ENCODE measurements at places on chromosomes 2 and 18. TPM values are rescaled to one million over a fixed set of nuclear protein-coding genes. Genes with fewer than 3 reads are reported as not detected.

DNA sequence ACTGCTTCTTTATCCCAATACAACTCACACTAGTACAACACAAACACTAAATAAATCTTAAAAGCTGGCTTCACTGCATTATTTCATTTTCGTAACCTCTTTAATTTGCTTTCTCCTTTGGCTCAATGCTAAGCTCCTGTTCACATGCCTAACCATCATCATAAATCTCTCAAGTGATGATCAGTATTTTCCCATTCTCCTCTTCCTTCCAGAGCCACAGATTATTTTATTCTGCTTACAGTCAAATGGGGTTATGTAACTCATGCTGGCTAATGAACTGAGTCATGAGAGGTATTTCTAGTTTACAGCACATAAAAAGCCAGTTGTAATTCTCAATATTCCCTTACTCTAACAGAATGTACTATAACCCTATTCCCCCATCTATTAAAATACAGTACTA lies 350.4 kb upstream of the ZC3H15 start:
- DNase-seq = no peak

SRD5A2 gene
- total RNA-seq = not detected

TUBB8B gene
- total RNA-seq = 0.57 TPM

DNA sequence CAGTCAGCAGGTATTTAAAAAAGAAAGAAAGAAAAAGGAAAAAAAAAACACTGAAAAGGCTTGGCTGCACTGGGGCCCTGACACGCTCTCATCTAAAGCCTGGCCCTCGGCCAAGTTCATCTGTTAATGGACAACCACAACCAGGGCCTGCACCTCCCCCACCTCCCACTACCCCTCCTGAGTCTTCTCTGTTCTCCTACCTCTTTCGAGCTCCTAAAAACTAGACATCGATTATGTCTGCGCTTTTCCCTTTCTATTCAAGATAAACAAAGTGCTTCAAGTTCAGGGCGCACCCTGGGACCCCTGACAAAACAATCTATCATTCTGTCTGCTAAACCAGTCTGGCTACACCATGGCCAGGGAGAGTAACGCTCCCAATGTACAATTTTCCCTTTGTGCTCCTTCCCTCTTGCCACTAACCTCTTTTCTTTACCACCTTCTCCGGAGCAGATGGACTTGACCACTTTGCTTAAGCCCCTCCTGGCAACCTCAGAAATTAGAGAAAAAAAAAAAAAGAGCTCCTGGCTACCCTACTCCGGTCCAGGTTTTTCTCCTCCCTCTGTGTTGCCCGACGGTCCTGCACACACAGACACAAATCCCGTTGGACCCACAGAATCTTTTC lies 22.7 kb downstream of the BCL11A start:
- no peak for DNase-seq

GRCh38 chr18:57947117-57947516 lies 96.9 kb upstream of the NEDD4L start:
- no peak for DNase-seq

DNA sequence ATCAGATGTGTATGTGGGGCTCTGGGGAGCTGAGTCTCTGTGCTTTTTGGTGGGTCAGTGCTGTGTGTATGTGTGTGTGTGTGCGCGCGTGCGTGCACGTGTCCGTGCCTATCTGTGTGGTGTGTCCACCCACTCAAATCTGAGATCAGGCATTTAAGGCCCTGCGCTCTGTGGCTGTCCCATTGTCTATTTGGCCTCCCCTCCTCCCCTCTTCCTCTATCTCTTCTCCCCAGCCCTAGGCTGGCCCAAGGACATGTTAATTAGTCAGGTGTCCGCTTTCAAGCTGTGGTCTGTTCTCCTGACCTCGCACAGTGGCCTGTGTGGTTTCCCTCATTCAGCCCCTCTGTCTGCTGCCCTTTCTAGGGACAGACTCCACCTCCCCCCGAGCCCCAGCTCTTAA lies 136.4 kb downstream of the DYSF start:
- DNase-seq = no peak

DCDC2C gene
- total RNA-seq = not detected

IL36RN gene
- not detected for total RNA-seq

DNA sequence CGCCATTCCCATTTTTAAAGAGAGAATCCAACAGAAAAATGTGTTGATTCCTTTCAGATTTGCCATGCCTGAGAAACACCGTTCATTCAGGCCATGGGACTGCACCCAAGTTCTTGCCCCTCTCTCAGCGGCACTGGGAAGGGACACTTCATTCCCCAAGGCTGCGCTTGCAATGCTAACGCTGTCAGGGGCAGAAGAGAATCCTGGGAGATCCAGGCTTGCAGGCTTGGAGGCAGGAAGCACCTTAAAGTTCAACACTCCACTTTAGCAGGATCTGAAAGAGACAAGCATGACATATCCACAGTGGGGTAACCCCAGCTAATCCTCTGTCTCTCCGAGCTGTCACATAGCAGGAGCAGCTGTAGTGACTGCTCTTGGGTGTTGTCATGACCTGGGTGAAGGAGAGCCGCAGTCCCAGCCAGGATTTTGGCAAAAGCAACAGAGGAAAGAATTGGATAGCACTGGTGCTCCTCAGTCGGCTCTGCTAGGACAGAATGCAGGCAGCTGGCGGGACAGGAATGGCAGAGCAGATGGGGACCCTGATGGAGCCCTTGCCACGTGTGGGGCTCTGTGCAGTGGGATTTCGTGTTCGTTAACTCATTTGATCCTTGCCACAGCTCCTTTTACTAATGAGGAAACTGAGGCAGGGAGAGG lies 22.0 kb upstream of the ODC1 start:
- DNase-seq = no peak

SLC35F6 gene
- total RNA-seq = 34.5 TPM

DNA sequence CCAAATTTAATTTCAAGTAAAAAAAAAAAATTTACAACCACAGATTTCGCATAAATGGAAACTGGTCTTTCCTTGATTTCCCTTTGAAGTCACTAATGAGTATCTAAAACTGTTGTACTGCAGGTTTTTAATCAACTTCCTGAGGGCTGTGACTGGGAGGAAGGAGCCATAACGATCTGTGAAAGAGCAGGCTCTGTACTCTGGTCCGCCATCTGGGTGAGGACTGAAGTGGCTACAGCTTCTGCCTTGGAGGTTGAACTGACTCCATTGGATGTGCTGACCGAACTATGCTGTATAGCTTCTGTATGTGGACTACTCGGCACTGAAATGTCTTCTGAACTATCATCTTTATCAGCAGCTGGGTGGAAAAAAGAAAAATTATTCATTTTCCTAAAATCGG lies 69.3 kb upstream of the CHN1 start:
- no peak for DNase-seq

- no peak for DNase-seq
These were observed 433.3 kb upstream of the TCF4 start for GRCh38 chr18:56021136-56021808.

LCT gene
- total RNA-seq = 0.12 TPM

DNA sequence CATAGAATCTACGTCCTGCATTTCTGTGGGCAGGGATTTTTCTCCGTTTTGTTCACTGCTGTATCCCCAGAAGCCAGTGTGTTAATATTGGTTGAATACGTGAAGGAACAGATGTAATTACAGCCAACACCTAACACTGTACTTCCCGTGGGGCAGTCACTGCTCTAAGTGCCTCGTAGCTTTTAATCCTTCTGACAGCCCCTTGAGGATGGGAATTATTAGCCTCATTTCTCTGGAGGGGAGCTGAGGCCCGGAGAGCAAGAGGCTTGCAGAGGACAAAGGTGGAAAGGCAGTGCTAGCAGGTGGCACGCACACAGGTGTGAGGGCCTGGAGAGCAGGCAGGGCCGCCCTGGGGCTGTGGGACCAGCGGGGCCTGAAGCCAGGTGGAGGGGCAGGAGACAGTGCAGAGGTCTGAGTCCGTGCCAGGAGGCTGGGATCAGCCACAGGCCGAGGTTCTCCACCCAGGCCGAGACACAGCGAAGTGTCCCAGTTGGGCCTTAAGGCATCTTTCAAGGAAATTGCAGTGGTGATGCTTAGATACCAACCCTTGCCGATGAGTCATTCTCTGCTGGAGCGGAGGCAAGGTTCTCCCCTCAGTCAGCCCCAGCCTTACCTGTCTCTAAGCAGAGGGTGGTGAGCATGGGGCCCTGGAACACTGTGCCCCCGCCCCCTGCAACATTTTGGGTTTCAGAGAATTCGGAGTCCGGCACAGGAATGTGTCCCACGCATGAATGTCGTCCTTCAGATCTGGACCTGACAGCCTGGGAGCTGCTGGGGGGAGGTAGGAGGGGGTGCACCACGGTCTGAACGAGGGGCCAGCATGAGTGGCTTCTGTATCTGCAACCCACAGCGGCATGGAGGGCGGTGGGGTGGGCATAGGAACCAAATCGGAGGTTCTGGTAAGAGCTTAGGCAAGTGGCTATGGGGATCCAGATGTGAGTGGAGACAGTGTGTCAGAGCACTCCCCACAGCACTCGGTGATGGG lies 122.6 kb downstream of the GBX2 start:
- DNase-seq = no peak

- DNase-seq = no peak
These were observed 86.2 kb downstream of the COX7A2L start for GRCh38 chr2:42274863-42275262.

DNA sequence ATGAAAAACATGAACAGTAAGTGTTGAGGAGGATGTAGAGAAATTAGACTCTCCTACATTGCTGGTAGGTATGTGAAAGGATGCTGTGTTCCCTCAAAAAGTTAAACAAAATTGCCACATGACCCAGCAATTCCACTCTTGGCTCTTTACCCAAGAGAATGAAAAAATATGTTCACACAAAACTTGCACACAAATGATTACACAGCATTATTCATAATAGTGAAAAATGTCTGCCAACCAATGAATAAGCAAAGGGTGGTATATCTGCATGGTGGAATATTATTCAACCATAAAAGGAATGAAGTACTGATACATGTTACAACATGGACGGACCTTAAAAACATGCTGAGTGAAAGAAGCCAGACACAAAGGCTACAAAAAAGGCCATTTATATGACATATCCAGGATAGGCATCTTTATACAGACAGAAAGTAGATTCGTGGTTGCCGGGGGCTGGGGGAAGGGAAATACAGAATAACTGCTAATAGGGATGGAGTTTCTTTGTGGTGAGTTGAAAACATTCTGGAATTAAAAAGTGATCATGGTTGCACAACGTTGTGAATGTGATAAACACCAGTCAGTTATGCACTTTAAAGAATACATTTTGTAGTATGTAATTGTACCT lies 85.4 kb upstream of the MYO3B start:
- DNase-seq = no peak

GRCh38 chr18:36490897-36491296 lies 193.4 kb downstream of the FHOD3 start:
- no peak for DNase-seq

LRRFIP1 gene
- total RNA-seq = 76.9 TPM

- DNase-seq = no peak
These were observed 41.9 kb upstream of the ZFP36L2 start for GRCh38 chr2:43268066-43268953.

TMEM127 gene
- 25.3 TPM for total RNA-seq

ICOS gene
- not detected for total RNA-seq

- DNase-seq = no peak
These were observed 61.0 kb upstream of the EPAS1 start for GRCh38 chr2:46236006-46236875.

- DNase-seq = no peak
These were observed 255.7 kb downstream of the DSEL start for GRCh38 chr18:67260841-67261240.

RAMP1 gene
- 23.4 TPM for total RNA-seq

DNA sequence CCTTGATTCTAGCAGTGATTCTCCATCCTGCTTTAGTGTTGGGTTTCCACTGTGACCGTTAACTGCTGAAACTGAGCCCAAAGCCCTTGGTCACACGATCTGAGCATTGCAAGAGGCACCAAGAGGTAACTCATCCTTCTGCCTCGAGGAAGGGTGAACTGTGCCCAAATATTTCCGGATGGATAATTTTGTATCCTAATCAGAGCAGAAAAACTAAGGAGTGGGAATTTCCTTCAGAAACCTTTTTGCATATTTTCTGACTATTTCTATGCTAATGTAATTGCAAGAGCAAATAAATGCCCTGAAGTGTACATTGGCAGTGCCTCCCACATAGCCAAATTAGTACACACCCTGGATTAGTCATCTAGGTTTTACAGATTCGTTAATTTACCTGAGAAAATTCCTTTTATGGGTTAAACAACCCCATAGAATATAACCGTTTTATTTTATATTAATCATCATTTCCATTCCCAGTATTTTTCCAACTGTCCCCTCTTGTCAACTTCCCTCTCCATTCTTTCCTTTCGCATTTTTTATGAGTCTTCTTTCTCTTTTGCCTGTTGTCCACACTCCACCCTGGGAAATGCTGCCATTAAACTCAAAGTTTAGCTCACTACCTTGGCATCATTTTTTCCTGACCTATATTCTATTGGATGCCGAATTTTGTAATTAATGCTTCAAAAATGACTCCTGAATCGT lies 31.7 kb upstream of the COBLL1 start:
- no peak for DNase-seq

PLEKHM3 gene
- total RNA-seq = 6.3 TPM

- DNase-seq = peak; percentile 12
These were observed 18.8 kb upstream of the FN1 start for GRCh38 chr2:215454519-215455246.

MGAT4A gene
- total RNA-seq = 10.2 TPM

DNAH6 gene
- 1.6 TPM for total RNA-seq

GRCh38 chr2:52594026-52594425 lies 1173.6 kb upstream of the CHAC2 start:
- no peak for DNase-seq

DNA sequence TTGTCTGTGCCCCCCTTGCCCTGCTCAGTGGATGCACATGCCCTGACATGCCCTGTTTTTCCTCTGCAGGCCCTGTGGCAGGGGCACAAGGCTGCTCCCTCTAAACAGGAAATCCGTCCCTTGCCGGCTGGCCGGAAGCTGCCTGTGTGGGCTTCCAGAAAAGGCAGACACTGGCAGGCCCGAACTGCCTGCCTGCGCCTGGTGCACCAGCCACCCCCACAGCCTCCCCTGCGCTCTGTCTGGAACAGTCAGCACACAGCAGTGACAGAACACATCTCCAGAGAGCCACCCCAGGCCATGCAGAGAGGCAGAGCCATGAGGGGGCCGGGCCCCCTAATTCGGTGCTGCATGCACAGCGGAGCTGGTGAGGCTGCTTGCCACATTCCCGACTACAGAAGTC lies 33.5 kb downstream of the LOXHD1 start:
- no peak for DNase-seq

NT5C1B gene
- total RNA-seq = not detected

NEDD4L gene
- 41.5 TPM for total RNA-seq

TMEM182 gene
- 8.4 TPM for total RNA-seq
